ENCODE measurements at places on chromosomes 2 and 18.

DNA sequence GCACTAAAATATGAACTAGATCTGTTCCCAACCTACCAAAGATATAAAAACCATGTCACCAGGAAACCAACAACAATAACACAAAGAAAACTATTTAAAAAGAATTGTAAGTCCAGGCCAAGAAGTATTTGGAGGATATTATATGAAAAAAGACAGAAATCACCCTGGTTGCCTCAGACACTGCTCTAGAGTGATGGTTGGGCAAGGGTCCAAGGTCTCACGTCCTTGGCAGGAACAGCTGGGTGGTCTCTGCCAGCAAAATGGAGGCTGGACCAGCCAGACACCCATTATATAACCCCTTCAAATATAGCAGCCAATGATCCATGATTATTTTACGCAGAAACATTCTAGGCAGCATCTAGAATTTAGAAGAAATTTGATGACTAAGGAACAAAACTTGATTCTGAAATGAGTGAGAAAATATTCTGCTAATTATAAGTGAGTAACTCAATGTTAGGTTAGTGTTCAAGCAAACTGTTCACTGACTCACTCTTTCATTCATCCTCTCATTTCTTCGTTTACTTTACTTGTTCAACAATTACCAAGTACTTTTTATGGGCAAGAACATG is 35.4 kb downstream of the MRPL35 start:
- no peak for DNase-seq

DNA sequence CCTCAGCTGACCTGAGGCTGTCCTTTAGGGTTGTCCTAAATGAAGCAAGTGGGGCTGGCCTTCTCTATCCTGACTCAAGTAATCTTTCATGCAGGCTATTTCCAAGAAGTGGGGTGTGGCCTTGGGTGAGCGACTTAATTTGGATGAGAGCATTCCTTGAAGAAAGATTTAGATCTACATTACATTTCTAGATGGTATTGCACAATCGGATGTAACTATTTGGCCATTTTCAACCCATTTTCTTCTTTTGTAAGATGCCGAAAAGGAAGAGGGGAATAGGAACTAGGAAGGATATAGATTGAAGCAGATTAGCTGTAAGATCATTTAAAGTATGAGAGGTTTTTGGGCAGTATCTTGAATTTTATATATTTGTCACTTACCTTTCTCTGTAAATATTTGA is 746.3 kb downstream of the MBD2 start:
- DNase-seq, result no peak

DNA sequence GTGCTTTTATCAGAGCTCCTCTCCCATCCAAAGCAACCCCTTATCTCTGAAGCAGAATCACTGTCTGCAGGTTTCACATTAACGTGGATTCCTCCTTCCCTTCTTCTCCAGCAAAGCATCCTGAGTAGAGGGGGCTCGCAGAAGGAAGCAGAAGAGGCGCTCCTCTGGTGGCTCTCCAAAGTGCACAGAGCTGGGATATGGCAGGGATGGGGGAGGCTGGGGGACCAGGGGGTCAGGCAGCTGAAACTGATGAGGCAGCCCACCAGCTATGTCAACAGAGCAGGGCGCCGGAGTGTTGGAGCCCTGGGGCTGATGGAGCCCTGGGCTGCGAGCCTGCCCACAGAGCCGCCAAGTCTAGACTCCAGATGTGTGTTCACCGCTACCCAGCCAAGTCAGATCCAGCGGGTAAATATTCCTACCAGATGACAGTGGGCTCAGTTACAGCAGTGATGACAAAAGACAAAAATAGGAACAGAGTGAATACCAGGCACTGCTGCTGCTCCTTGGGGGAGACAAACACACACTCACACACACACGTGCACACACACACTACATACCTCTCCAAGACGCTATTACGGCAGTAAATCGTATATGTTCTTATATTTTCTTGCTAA is 678.3 kb upstream of the ID2 start:
- no peak for DNase-seq

DNA sequence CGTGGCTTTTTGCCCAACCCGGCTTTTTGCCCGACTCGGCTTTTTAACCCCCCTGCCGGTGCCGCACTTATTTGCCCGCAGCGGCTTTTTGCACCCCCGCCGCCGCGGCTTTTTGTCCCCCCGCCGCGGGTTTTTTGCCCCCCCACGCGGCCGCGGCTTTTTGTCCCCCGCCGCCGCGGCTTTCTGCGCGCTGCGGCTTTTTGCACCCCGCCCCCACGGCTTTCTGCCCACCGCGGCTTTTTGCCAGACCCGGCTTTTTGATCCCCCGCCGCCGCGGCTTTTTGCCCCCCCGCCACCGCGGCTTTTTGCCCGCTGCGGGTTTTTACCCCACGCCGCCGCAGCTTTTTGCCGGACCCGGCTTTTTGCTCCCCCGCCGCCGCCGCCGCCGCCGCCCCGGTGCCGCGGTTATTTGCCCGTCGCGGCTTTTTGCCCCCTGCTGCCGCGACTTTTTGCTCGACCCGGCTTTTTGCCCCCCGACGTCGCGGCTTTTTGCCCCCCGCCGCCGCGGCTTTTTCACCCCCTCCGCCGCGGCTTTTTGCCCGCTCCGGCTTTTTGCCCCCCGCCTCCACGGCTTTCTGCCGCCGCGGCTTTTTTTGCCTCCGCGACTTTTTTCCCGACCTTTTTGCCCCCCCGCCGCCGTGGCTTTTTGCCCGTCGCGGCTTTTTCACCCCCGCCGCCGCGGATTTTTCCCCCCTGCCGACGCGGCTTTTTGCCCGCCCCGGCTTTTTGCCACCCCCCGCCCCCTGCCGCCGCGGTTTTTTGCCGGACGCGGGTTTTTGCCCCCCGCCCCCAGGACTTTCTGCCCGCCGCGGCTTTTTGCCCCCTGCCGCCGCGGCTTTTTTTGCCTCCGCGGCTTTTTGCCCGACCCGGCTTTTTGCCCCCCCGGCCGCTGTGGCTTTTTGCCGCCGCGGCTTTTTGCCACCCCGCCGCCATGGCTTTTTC is 2786.5 kb downstream of the RPIA start:
- no peak for DNase-seq

DNA sequence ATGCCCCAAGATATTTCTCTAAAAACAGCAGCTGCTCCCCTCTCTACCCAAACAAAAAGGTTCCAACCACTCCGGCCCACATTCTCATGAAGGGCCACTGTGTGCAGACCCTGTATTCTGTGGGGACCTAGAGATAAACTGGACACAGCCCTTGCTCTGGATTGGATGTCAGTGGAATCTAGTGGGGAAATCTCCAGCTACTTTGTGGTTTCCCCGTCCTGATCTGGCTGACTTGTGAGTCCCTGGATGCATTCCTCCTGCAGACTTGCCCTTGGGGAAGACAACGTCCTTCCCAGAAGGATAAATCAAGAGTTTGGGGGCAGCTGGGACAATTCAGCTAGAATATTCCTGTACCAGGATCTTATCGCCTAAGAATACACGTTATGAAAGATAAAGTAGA is 151.1 kb downstream of the FSHR start:
- no peak for DNase-seq

GRCh38 chr2:48768669-48769068 is 13.1 kb upstream of the LHCGR start:
- no peak for DNase-seq

- no peak for DNase-seq
Measured at GRCh38 chr18:8721094-8721669, 15.8 kb downstream of the MTCL1 start.

GRCh38 chr2:126586317-126586716 is 69.6 kb upstream of the GYPC start:
- DNase-seq, result no peak

GRCh38 chr2:98070081-98070480 is 16.9 kb upstream of the VWA3B start:
- DNase-seq, result no peak

- no peak for DNase-seq
Measured at GRCh38 chr18:63043516-63043915, 276.1 kb downstream of the BCL2 start.

- DNase-seq, result no peak
Measured at GRCh38 chr2:30164131-30164925, 17.5 kb downstream of the YPEL5 start.

DNA sequence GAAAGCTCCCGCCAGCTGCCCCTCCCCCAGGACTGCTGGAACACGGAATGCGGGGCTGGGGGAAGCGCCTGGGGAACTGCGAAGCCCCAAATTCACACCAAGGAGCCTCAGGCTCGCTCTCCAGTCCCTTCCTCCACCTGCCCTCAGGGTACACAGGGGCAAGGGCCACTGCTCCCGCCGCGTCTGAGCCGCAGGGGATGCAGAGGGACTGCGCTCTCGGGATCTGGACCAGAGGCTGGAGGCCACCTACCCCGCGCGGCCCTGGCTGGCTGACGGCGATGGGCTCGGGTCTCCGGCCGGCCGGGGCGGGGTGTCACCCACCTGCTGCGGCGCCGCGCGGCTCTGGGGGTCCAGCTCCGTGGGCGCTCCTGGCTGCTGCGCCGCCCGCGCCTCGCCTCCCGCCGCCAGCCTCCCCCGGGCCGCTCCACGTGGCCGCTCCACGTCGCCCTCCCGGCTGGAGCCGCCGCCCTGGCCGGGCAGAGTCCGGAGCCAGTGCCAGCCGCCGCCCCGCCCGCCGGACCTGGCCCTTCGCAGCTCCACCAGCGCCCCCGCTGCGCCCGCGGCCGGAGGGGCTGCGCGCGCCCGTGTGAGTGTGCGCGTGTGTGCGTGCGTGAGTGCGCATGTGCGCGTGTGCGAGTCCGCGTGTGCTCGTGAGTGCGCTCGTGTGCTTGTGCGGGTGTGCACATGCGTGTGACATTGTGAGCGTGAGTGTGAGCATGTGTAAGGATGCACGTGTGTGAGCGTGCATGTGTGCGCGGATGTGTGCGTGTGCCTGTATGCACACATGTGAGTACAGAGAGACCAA is at the start of gene CGREF1:
Gene CGREF1 (minus strand): TSS at position 604 of the 805 bp plus-strand sequence. CDS start 14,762 bp downstream, outside the sequence.
- no peak for DNase-seq

- no peak for DNase-seq
Measured at GRCh38 chr2:201735486-201735885, 37.0 kb upstream of the MPP4 start.

GRCh38 chr2:187354661-187355060 is 93.4 kb downstream of the CALCRL start:
- DNase-seq, result no peak

DNA sequence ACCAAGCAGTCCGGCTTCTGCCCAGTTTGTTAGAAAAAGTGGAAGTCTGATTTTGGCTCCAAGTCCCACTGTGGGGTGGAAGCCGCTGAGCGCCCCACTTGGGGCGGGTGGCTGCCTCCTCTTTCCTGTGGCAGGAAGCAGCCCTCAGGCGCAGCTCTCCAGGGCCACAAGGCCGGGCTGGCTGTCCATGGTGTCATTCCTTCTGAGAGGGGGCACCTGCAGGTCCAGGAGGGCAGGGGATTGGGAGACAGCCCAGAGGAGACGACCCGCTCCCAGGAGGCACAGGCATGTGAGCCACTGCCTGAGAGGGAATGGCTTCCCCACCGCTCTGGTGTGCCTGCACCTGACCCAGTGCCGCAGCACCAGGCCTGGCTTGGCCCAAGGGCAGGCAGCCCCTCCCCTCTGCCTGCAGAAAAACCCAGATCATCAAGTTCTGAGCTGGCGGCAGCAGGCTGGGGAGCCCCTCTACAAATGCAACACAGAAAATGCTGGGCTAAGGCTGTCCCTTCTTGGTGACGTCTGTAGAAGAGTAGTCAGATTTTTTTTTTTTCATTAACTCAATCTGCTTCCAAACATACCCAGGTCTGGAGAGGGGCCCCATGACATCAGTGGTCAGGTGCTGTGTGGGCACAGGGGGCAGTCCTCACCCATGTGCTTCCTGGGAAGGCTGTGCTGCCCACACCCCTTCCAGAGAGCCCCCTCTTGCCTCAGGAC is 38.4 kb downstream of the HS6ST1 start:
- no peak for DNase-seq

DNA sequence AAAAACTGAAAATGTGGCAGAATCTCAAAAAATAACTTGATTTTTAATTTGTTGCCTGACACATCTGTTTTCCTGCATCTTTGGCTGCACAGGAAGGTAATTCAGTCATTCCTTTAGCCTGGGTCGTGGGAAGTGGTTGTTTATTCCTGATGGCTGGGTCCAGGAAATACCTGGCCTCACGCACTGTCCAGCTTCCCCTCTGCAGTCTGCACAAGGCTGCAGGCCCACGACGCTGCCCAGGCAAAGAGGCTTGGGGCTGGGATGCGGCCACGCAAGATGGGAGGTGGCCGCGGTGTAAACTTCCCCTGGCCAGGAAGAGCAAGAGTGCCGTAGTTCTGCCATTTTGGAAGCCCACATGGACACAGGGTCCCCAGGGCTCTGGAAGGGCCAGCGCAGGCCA is 28.2 kb downstream of the TSHZ1 start:
- DNase-seq, result no peak

GRCh38 chr2:68594041-68594440 is 49.3 kb upstream of the PROKR1 start:
- no peak for DNase-seq

DNA sequence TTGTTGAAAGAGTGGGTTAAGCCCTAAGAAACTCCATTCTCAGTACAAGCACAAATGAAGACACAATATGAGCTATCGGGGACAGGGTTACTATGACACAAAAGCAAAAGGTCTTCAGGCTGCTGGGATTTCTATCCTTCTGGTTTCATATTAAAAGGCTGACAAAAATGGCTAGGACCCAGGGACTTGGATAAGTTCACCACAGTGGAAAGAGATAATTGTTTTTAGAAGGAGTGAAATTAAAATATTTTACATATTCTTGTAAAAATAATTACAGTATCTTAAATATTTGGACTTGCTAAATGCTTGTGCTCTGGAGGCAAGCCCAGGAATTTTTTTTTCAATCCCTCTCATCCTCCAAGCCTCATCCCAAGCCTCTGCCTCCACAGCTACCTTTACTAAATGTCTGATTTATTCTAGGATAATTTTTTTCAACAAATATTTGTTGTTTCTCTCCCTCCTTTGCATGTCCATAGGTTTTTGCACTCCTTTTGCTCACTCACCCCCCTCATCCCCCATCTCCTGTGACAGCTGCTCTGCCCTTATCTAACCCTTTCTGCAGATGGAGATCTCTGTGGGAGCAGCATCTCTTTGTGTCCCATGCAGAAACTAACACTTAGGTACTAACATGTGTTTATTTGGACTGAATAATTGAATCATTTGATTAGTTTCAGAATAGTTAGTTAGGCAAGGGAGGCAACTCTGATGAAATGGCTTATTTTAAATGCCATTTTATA is 47.8 kb upstream of the NABP1 start:
- DNase-seq, result no peak

GRCh38 chr18:40079786-40080185 is 1875.2 kb upstream of the PIK3C3 start:
- DNase-seq, result no peak
